ENCODE measurements at places on chromosomes 4 and X.

DNA sequence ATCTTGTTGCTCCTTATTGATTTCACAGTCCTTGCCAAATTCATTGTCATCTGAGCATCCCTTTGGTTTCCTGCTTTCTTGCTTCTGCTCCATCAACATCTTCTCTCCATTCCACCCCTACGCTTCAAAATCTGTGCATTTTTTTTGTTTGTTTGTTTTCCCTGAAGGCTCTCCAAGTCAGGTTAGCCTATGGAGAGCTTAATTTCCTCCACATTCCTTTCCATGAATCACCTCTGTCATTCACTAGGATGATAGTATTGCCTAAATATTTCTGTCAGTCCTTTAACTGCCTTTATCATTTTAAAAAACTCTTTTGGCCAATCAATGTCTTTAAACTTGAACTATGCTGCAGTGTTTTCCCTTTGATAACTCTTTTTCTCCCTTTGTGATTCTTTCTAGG is 67.7 kb downstream of the PPARGC1A start:
- no peak for DNase-seq

DNA sequence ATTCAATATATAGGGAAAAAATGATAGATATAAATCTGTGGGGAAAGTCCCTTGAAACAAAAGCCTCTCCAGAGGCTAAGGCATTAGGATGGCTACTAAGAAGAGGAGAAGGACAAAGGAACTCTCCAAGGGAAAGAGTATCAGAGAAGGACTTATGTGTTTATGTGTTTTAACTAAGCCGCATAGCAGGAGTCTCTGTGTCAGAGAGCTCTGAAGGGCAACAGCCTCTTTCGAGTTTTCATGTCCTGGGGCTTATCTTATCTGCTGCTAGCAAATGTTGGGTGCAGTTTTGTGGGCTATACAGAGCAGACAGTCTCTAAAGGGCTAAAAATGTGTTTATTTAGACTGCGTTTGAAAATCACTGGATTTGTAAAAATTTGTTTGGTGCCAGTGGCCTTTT is 1145.6 kb upstream of the DIAPH2 start:
- DNase-seq, result no peak

GRCh38 chr4:78288327-78288726 is 231.2 kb downstream of the FRAS1 start:
- DNase-seq, result no peak

- DNase-seq, result peak; percentile 24
These were observed 687.9 kb downstream of the ARAP2 start for GRCh38 chr4:35556387-35556786.

GRCh38 chr4:169051761-169052593 is 41.9 kb upstream of the CBR4 start:
- no peak for DNase-seq

DNA sequence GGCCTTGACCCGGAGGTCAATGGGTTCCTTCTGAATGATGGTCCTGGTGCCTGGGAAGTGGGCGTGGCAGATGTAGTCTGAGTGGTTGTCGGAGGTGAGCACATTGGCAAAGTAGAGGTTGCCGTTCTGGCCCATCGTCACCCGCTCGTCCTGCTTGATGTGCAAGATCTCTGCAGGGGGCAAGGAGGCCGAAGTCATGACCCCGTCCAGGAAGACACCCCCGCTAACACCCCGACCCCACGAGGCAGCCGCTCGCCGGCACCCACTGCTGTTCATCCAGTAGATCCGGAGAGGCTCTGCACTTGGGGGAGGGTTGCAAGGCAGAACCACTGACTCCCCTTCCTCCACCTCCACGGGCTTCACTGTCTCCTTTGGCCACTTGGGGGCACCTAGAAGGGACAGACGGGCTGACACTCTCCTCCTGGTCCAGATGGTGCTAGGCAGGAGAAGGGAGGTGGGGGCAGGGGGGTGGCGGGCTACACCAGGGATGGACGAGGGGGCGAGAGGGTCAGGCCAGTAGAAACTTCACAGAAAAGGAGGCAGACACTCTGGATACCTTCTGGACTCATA is 15.1 kb downstream of the L1CAM start:
- DNase-seq, result no peak

GRCh38 chr4:130336585-130337217 is 1240.7 kb downstream of the C4orf33 start:
- peak; percentile 26 for DNase-seq

GRCh38 chrX:46572340-46572936 is 1.1 kb upstream of the CHST7 start:
- DNase-seq, result no peak

- DNase-seq, result no peak
These were observed 393.4 kb downstream of the MID1IP1 start for GRCh38 chrX:39194673-39195072.

GRCh38 chr4:8502836-8503585 is 62.4 kb downstream of the TRMT44 start:
- DNase-seq, result no peak

DNA sequence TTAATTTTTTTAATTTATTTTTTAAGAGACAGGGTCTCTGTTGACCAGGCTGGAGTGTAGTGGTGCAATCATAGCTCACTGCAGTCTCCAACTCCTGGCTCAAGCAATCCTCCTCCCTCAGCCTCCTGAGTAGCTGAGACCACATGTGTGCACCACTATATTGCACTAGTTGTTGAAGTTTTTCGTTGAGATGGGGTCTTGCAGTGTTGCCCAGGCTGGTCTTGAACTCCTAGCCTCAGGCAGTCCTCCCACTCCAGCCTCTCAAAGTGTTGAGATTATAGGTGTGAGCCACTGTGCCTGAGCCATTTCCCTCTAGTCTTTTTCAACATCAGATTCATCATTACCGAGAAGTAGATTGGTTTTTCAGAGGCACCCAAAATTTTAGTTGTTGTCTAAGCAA is 165.7 kb downstream of the DCLK2 start:
- DNase-seq, result no peak

DNA sequence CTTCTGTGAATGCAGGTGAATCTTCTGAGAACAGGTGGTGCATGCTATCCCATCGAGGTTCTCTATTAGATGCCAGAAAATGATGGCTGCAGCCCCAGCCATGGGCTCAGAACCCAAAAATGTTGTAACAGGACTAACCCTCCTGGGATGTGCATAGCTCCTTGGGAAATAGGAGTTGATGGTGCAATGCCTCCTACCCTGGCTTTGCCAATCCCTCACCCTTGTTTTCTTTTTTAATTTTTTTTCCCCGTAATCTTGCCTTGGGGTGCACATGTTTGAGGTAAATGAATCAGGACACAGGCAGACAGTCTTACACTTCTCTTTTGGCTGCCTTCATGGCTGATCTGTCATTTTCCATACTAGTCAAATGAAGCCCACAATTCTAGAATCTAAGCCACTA is 96.6 kb downstream of the KIT start:
- DNase-seq, result no peak

DNA sequence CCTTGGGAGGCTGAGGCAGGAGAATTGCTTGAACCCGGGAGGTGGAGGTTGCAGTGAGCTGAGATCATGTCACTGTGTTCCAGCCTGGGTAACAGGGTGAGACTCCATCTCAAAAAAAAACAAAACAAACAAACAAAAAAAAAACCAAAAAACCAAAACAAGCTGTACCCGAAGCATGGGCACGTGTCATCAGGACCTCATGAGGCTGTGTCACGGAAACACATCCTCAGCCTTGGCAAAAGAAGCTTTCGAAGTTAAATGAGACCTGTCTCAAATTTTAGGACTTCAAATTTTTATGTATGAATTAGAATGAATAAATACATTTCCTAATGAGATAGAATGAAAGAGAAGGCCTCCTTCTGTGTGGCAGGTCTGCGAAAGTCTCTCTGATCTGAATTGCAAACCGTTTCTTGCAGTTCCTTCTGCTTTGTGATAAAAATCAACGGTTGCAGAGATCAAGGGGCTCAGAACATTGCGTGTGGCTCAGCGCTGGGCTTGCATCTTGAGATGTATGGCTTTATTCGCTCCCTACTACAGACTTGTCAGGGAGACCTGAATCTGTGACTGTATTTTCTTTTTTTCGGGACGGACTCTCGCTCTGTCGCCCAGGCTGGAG is 19.5 kb upstream of the CRLF2 start:
- DNase-seq, result no peak

DNA sequence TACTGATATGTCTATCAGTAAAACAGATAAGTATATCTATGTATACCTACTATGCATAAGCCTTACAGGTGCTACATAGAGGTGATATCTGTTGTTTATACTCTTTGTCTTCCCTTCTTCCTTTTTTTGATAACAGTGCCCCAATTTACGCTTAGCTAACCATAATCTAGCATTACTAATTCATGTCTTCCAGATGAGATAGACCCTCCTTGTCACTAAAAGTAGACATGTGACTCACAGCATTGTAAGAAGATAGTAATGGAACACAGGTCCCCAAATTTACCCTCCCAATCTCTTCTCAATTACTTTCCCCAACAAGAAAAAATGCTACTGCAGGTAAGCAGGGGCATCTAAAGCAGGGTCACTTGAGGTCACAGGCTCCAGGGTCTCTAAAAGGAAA is 7.9 kb upstream of the NFKB1 start:
- DNase-seq, result no peak

DNA sequence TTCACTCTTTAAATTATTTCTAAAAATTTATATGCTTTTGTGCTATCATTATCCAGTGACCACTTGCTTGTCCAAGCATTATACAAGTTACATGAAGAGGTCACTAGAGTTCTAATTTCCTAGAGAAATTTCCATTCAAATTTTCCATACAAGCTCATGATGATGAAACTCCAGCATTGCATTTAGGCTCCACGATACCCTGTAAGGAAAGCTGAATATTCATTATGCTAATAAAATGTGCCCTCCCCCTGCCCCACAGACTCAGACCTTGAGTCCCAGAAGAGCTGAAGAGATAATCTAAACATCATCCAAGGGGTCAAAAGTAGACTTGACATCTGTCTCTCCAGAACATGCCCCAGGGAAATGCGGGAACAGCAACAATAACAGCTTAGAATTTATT is 19.6 kb upstream of the FAM156A start:
- no peak for DNase-seq

GRCh38 chr4:24169956-24170355 is 280.1 kb upstream of the PPARGC1A start:
- DNase-seq, result no peak

- no peak for DNase-seq
These were observed 438.5 kb downstream of the INPP4B start for GRCh38 chr4:142407596-142407995.

DNA sequence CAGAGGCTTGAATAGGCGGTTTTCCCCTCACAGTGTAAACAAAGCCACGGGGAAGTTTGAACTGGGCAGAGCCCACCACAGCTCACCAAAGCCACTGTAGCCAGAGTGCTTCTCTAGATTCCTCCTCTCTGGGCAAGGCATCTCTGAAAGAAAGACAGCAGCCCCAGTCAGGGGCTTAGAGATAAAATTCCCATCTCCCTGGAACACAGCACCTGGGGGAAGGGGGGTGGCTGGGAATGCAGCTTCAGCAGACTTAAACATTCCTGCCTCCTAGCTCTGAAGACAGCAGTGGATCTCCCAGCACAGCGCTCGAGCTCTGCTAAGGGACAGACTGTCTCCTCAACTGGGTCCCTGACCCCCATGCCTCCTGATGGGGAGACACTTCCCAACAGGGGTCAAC is 44.0 kb upstream of the USP38 start:
- DNase-seq, result no peak

- no peak for DNase-seq
These were observed 8.9 kb downstream of the CPEB2 start for GRCh38 chr4:15011166-15011565.

DNA sequence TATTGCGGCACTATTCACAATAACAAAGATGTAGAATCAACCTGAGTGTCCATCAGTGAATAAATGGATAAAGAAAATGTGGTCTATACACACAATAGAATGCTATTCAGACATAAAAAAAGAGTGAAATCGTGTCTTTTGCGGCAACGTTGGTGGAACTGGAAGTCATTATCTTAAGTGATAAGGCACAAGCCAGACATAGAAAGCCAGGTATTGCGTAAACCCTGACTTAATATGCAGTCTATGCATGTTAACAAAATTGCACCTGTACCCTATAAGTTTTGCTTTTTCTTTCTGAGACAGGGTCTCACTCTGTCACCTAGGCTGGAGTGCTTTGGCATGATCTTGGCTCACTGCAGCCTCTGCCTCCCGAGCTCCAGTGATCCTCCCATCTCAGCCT is 28.6 kb downstream of the KIAA0232 start:
- no peak for DNase-seq

GRCh38 chr4:93732509-93732908 is 96.0 kb upstream of the ATOH1 start:
- DNase-seq, result no peak

DNA sequence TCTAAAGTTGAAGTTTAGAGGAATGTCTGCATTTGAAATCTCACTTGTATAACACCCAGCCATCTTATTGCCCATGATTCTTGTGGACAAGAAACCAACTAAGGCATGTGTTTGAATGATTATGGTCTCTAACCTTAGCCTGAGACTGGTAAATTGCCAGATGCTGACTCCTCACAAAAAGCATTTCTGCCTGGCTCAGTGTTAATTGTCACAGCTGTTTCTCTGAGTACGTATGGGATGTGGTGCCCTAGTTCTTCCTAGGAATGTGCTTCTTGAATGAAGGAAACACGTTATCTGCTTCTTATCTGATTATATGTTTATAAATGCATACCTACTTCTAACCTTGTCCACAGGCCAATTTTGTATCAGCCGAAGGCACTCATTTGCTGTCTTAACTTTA is 63.1 kb upstream of the NDP start:
- DNase-seq, result no peak

DNA sequence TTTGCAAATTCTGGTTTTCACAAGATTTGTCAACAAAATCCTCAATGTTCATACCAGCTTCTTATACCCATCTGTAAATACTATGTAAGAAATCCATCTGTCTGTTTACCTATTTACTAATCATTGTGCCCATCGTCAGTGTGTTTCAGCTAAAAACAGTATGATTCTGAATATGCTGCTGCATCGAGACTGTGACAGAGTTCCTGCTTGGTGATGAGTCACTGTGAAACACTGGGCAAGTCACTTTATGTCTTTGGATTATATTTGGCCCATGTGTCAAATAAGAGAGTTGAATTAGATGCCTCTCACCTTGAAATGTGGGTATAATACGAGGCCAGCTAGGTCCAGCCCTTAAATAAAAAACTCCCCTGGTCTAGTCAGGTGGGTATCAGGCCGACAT is 79.3 kb downstream of the CBLL2 start:
- no peak for DNase-seq

GRCh38 chr4:1627417-1628313 is 56.4 kb downstream of the FAM53A start:
- DNase-seq, result no peak

Data from COLO829 (cell line).